ENCODE measurements at places on chromosomes 16 and 17.

GRCh38 chr16:6846452-6846851 is 486.2 kb upstream of the RBFOX1 start:
- no peak for DNase-seq

GRCh38 chr17:45666046-45666600 is 118.0 kb upstream of the CRHR1 start:
- no peak for DNase-seq

GRCh38 chr17:70523426-70523825 is 354.1 kb downstream of the KCNJ2 start:
- DNase-seq: no peak

DNA sequence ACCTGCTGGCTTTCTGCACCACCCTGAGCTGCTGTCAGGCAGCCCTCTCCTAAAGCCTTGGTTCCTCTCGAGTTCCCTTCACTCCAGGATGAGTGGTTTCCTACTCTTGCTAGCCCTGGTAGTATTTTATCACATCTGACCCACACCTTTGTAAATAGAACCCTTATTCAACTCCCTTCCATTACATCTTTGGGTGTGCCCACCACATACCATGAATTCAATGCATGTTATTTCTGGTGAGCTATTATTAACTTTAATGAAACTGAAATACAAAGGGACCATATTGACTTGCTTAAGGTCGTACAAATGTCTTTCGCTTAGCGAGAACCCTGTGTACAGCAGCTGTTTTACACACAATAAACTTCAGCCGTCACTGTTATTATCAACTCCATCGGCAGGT is 521.3 kb downstream of the GRIN2A start:
- no peak for DNase-seq

DNA sequence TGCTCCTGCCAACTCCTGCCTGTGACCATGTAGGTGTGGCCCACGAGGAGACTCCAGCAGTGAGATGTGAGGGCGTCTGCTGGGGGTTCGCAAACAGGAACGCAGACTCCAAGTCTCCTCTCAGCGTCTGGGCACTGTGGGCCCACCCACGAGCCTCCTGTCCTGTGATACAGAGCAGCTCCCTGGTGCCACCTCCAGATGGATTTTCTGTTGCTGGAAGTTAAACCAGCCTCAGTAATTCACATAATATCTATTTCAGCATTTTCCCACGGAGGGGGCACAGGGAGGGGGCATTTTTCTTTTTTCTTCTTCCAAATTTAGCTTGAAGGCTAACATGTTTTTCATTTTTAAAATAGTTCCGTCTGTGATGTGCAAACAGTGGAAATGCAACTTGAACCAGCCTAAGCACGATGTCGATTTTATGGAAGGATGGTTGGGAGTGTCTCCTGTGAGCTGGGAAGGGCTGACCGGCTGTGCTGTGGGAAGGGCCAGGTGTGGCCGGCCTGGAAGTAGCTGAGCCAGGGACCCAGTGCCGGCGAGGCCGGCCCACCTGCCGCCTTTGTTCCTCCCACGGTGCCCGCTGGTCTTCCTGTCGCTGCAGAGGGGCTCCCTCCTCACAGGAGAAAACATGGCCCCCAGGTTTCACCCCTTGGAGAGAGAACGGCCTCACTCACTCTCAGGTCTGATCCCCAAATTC is 3.9 kb upstream of the RAB40B start:
- no peak for DNase-seq

DNA sequence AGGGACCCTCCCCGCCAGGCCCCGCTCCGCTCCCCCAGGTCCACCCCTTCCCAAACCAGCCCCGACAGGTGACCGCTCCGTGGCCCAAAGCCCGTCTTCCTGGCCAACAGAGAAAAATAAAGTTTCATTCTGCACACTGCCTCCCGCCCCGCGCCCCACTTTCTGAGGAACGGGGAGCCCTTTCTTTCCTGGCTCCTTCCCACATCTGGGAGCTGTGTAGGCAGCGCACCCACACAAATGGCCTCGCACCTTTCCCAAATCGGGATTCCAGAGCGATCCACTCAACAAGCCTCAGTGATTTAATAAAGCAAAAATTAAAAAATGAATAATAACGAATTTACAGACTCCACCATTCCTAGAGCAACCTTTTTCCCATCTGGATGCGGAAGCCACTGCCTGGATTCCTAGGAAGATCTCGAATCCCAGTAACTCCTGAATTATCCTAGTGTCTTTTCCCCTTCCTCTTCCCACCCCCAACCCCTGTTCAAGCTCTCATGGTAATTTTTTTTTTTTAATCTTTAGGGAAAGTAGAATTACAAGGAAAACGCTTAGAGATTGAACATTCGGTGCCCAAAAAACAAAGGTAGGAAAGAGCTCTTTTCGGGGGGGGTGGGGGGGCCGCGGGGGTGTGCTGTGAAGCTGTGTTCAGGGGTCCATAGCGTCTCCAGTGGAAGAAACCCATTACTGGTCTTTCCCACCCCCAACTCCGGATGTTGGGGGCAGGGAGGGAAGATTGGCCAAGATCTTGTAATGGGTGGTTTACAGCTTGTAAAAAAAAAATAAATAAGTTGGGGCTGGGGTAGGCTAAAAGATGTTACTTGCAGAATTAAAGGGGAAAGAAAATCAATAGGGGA is 1.6 kb downstream of the IGF2BP1 start:
- DNase-seq: no peak

DNA sequence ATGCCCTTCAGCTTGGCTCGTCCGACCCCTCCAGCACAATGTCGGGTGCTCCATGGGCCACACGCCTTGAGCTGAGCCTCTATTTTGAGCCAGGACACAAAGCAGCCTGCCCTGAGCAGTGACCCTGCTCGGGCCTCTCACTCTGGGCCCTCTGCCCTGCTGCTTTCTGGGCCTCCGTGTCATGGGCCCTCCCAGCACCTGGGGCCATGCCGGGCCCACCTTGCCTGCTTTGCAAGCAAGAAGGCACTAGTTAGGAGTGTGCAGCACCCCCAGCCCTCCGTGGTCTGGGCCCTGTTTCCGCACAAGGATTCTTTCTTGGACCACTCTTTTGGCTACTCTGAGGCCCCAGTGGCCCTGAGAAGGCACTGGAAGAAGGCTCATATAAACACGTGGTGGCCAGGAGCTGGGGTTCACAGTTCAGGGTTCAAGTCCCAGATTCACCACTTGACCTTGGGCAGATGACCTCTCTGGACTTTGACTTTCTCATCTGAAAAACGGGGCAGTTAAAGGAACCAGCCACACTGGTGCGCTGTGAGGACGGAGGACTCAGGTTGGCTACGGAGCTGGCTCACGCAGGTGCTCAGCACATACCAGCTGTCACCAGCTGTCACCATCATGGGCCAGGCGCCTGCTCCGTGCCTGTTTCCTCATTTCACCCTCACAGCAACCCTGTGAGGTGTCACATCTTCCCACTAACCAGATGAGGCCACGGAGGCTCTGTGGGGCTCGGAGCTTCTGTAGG is 166.0 kb upstream of the GSE1 start:
- DNase-seq: no peak

DNA sequence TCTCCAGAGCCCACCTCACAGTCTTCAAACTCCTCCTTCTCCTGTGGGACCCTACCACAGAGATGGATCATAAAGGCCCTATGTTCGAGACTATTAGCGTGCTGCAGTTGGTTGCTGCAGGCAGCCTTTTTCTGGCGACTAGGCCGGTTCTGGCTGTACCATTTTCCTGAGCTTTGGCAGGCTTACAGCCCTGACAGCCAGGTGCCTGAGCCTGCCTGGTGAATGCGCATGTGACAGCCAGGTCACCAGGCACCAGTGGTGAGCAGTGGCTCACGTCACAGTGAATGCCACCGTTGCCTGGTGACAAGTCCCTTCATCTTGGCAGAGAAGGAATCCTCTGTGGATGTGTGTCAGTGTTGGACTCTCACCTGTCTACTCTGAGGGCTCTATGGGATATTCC is 978.8 kb downstream of the KCNJ18 start:
- no peak for DNase-seq

GRCh38 chr17:37614823-37615222 is 5.6 kb upstream of the SYNRG start:
- no peak for DNase-seq

DNA sequence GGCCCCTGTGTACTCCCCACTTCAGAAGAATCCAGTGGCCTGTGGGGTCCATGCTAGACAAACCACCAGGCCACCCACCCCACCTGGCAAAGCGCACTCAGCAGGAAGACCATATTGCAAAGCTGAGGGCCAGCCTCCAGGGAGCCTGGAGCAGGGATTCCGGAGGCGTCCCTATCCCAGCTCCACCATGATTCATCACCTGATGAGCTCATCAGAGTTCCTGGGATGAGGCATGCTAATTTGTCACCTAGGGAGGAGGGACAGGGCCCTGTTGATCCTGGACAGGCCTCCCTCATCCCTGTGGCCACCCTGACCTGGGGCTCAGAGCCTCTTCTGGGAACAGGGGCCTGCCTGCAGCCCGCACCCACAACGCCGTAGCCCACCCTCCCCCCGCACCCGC is 131.6 kb upstream of the PLCG2 start:
- DNase-seq: no peak

GRCh38 chr16:59108374-59108773 is 374.3 kb upstream of the GOT2 start:
- no peak for DNase-seq

GRCh38 chr17:82457929-82458178 is 687 bp upstream of the NARF start:
- no peak for DNase-seq

GRCh38 chr17:74260525-74260850 is 13.5 kb upstream of the DNAI2 start:
- no peak for DNase-seq

DNA sequence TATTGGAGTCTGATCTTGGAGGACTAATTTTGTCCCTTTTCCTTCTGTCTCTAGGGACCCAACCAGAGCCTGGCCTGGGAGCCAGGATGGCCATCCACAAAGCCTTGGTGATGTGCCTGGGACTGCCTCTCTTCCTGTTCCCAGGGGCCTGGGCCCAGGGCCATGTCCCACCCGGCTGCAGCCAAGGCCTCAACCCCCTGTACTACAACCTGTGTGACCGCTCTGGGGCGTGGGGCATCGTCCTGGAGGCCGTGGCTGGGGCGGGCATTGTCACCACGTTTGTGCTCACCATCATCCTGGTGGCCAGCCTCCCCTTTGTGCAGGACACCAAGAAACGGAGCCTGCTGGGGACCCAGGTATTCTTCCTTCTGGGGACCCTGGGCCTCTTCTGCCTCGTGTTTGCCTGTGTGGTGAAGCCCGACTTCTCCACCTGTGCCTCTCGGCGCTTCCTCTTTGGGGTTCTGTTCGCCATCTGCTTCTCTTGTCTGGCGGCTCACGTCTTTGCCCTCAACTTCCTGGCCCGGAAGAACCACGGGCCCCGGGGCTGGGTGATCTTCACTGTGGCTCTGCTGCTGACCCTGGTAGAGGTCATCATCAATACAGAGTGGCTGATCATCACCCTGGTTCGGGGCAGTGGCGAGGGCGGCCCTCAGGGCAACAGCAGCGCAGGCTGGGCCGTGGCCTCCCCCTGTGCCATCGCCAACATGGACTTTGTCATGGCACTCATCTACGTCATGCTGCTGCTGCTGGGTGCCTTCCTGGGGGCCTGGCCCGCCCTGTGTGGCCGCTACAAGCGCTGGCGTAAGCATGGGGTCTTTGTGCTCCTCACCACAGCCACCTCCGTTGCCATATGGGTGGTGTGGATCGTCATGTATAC is 8.0 kb downstream of the GPRC5C start:
- DNase-seq: no peak

DNA sequence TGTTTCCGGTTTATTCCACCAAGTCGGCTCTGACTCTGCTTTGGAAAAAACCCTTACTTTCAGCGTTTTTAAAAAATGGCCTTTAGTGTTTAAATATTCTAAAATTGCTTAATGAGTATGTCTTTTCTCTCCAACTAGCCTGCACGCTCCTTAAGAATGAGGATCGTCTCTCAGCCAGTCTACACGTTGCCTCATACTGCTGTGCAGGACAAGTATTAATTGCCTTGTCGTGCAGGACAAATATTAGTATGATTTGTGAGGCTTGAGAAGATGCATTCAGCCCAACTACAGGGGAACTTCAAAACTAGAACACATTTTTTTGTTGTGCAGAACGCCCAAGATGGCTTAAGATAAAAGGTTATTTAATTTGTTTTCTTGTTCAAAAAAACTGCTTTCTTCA is 61.2 kb downstream of the MARCHF10 start:
- DNase-seq: no peak

DNA sequence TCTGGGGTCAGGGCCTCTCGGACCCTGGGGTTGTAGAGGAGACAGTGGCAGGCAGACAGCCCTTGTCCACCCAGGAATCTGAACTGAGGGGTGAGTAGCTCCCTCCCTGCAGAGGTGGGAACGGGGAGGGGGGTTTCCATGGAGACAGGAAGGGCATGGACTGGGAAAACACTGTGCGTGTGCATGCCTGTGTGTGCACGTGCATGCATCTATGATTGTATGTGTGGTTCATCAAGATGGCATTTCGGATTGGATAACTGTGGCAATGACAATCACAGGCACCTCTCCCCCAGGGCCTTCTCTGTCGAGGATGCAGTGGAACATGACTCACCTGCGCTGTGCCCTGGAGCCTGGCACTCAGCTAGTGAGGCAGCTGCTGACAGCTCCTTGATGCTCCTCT is 6.1 kb upstream of the CD300C start:
- DNase-seq: no peak

DNA sequence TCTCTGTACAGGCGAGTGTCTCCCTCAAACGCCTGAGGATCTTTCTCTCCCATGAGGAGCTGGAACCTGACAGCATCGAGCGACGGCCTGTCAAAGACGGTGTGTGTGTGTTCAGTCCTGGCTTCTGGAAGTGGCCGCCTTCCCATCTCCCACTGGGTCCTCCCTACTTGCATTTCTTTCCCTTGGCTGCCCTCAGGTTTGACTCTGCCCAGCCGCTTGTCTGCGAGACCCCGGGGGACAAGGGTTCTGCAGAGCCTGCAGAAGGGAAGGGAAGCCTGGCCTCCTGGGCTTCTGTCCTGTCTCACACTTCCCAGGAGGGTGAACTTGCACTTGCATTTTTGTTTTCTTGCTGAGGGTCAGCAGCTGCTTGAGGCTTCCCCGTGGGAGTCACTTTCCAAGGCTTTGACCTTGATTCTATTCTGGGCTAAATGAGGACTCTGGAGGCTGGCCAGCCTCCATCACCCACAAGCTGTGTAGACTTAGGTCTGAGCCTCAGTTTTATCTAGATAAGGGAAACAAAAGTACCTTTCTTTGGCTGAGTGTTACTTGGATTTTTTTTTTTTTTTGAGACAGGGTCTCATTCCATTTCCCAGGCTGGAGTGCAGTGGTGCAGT is 122.3 kb downstream of the ABCC1 start:
- DNase-seq: no peak

All from activated T-cell treated with anti-CD3 and anti-CD28 coated beads for 4 hours (primary cell).